ENCODE measurements at places on chromosomes 2 and 18.

DNA sequence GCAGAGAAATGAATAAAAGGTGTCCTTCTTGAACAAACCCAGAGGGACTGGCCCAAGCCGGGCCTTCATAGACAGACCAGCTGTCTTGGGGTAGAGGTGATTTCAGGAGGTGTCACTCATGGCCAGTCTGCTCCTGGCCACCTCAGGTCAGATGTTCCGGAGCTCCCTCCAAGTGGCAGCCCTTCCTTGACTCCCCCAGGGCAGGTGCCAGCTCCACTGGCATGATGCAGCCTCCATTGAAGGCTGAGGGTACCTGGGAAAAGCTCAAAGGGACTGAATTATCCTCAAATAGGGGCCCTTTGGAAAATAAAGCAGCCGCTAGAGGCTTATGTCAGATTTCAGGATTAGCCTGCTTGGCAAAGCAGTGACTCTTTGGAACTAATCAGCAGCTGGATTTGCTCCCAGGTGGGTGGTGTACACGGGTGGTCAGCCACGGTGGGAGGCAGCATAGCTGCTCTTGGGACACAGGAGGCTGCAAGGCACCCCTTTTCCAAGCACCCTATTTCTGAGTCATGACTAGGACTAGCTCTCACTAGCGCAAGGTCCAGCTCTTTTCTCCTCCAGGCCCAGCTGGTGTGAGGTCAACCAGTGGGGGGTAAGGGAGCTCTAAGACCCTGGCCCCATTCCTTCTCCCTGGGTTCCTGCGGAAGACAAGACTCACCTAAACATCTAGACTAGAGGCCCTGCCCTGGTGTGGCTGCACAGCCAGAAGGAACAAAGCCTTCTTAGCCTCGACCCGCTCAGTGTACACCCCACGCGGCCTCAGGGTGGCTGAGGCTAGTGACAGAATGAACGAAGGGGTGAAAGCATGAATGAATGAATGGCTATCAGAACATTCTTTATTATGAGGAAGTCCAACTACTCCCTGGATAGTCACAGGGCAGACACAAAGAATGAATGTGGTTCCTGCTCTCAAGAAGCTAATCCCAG is 29.3 kb downstream of the HS1BP3 start:
- DNase-seq: no peak

DNA sequence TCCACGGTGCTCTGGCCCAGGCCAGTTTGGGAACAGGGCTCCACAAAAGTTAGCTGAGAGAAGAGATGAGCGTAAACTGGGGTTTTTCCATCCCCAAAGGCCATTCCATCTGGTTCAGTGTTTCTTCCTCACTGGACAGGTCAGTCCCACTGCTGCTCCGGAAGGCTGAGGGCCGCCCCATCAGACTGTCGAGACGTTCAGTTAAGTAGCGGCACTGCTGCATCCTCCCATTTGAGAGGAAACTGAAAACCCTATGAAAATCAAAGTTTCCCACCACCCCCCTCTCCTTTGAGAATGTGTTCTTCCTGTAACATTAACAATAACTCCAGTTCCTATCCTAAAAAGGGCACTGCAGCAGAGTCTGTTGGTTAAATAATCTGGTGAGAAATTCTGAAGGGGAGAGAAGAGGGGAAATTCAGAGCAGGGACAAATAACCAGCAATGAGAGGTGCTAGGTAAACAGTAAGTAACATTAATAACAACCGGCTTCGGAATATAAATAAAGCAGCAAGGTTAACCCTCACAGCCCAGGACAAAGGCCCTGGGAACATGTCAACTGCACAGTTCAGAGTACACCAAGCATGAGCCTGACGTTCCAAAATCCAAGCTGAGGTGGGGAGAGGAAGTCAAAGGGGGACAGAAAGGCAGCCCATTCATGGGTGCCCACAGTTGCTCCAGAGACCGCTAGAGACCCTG is 55.4 kb downstream of the UXS1 start:
- DNase-seq: no peak

DNA sequence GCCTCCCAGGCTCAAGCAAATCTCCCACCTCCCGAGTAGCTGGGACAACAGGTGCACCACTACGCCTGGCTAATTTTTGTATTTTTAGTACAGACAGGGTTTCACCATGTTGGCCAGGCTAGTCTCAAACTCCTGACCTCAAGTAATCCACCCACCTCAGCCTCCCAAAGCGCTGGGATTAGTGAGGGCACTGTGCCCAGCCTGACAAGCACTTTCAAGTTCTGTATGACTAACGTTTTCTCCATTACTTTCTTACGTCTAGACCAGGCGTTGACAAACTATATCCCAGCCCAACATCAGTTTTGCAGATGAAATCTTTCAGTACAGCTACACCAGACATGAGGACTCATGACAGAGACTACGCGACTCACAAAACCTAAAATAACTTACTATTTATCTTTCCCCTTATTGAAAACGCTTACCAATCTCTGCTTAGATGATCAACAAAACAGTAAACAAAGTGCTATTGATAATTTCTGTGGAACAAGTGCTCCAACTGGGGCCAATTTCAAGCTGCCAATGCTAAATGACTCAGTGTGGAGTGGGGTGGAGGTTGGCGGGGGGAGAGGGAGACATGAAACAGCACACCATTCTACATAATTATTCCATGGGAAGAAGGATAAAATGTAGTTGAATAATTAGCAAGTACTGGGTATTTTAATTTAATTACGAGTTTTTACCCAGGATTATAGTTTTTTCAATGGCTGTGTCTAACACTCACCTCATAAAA is 59.1 kb downstream of the SAP130 start:
- DNase-seq: no peak

- no peak for DNase-seq
Observed at GRCh38 chr2:239144713-239144999, 256.2 kb downstream of the HDAC4 start.

DNA sequence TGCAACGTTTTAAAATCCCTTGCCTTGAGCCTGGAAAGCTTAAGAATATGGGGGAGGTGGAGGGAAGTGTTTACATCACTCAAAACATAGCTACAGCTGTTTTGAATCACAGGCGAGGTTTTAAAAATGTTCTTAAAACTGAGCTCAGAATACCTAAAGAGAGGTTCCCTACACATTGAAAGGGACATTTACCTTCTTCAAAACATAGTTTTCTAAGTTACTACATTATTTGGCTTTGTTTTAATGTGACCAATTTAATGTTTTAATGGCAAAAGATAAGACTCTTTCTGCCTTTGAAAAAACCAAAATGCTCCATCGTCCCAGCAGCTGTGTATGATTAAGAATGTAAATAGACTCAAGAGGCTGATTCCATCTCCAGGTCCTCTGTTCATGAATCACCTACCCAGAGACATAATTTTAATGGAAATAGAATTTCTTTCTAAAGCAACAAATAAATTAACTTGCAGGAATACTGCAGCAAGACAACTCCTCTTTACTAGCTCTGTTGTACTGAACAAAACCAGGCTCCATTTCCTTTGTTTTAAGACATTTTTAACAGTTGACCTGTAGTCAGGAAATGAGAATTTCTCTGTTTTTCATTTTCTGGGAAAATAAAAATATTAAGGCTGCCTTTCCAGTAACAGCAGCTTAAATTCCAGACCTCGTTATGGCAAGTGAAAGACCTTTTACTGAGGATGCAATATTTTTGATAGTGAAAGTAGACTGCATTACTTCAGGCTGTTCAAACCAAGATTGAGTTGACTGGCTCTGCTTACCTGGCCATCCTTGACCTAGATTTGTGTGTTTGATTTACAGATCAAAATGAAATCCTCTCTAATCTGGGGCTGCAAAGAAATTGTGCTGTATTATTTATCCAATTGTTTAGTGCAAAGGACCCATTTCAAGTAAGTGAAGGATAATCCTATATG is 33.7 kb upstream of the WDR75 start:
- DNase-seq: no peak

DNA sequence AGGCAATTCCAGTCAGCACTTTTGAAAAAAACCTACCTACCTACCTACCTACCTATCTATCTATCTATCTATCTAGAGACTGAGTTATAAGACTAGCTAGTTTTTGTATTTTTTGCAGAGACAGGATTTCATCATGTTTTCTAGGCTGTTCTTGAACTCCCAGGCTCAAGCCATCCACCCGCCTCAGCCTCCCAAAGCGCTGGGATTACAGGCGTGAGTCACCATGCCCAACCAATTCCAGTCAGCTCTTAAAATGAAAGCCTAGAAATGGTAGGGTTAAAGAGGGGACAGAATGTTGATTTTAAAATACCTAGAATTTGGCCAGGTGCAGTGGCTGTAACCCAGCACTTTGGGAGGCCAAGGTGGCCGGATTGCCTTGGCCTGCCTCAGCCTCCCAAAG is 19.1 kb downstream of the MSH2 start:
- DNase-seq: no peak

GRCh38 chr2:120439637-120440384 is 93.9 kb downstream of the INHBB start:
- no peak for DNase-seq

GRCh38 chr2:30686669-30687068 is 120.6 kb downstream of the CAPN13 start:
- DNase-seq: no peak

DNA sequence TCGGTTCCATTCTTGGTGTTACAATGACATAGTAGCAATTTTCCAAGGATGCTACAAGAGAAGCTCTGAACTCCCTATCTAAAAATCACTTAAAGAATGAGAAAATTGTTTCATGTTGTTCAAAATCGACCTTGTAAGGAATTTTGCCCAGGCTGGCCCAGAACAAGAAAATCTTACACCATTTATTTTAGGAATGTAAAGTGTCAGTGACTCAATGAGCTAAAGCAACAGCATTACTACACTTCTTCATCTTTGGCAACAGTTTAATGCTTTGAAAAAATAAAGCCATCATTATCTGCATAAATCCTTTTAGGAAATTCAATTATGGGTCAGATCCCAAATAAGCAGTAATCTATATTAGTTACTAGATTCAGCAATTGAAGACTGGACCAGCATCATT is 38.6 kb downstream of the SLC25A12 start:
- no peak for DNase-seq

- DNase-seq: no peak
Observed at GRCh38 chr2:11245322-11245721, 90.1 kb downstream of the SLC66A3 start.

GRCh38 chr2:70558195-70558808 is 4.7 kb upstream of the TGFA start:
- DNase-seq: no peak

- no peak for DNase-seq
Observed at GRCh38 chr2:194096402-194096801, 1560.6 kb upstream of the SLC39A10 start.

DNA sequence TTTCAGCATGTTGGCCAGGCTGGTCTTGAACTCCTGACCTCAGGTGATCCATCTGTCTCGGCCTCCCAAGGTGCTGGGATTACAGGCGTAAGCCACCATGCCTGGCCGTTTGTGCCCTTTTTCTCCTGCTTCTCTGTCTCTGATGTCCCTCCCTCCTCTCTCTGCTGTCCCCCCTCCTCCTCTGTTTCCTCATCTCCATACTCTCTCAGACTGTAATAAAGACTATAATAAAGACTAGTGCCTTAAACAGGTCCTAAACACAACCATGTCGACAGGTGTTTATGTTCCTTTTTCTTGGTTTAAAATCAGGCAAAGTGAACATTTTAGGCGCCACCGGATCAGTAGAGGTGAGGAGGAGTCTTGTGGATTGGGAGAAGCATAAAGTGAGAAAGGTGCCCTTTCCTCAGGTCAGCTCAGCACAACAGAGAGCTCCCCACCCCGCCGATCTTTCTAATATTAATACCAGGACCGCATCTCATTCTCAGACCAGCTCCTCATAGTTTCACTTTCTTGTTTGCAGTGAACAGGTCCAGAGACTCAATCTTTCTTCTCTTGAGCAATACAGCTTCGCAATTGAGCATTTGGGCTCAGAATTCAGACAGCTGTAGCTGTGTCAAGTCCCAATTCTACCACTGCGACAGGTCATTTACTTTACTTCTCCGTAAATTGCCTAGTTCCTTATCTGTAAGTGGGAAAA is 23.7 kb downstream of the TIMM21 start:
- no peak for DNase-seq
